Activated T-helper 1 cell treated with anti-CD3 and anti-CD28 coated beads, Interleukin-12 subunit alpha, Interleukin-12 subunit beta, Interleukin-2, Interleukin-4 antibody, amounts not matched to agents 30 ng/mL and 10 ng/mL and 1 ng/mL, durations not matched to agents 14 hours and 24 hours and 36 hours (primary cell): ENCODE measurements at places on chromosomes 1 and 21. TPM values are rescaled to one million over a fixed set of nuclear protein-coding genes. Genes with fewer than 3 reads are reported as not detected.

Gene APOBEC4
- not detected in 2 replicates for total RNA-seq

GRCh38 chr1:18886003-18886335 is 16.4 kb downstream of the ALDH4A1 start:
- DNase-seq = no peak
- H3K27ac ChIP-seq = no peak overlapping the region
- no peaks in the 10 kb centered on the region for H3K36me3 ChIP-seq

DNA sequence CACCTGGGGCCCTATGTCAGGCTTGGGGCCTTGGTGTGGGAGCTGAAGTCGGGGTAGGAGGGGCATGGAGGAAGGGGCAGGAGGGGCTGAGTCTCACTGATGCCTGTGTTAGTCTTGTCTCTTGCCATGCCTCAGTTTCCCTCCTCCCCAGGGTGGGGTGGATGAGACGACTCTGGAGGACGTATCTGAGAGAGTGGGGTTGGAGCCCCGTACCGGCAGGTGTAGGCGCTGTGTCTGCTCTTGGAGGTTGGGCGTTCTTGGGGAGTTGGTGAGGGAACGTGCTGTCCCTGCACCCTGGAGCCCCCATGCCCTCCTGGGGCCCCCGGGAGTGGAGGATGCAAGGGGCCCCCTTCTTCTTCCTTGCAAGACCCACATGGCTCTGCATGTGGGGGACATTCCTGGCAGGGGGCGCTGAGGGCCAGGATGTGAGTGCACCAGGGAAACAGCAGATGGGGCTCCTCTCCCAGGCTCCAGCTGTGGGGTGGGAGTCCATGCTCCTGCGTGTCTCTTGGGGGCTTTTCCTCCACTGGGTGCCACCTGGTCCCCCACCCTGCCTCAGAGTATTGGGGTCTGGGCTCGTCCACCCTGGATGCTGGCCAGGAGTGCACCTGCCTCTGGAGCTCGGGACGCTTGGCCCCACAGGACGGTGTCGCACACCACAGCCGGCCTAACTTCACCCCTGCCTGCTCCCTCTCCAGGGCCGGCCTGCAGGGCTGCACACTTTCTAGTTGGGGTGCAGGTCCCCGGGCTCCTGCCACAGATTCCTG is 1.4 kb upstream of the TNFRSF14 start:
- H3K4me1 ChIP-seq = peaks cover 18% of the 10 kb centered on the region
- H3K4me3 ChIP-seq = peak overlapping the region; percentile 88
- DNase-seq = peak; percentile 41
- no peaks in the 10 kb centered on the region for H3K27me3 ChIP-seq
- peaks cover 14% of the 10 kb centered on the region for H3K36me3 ChIP-seq

Gene COL24A1
- total RNA-seq = 0.05 TPM in 1 of 2 replicates, not detected in the other

GRCh38 chr1:17621691-17622090 is 82.2 kb downstream of the ARHGEF10L start:
- H3K4me3 ChIP-seq = no peak overlapping the region
- H3K27ac ChIP-seq = no peak overlapping the region
- no peaks in the 10 kb centered on the region for H3K27me3 ChIP-seq
- H3K36me3 ChIP-seq = no peaks in the 10 kb centered on the region

- peak; percentile 74 for DNase-seq
- no peaks in the 10 kb centered on the region for H3K36me3 ChIP-seq
- peak overlapping the region; percentile 56 for H3K27ac ChIP-seq
- peaks cover 29% of the 10 kb centered on the region for H3K27me3 ChIP-seq
- peaks cover 17% of the 10 kb centered on the region for H3K4me1 ChIP-seq
These were observed 9.8 kb downstream of the SLC30A2 start for GRCh38 chr1:26035959-26036755.

Gene SLC44A3
- not detected in 2 replicates for total RNA-seq

Gene C1orf94
- not detected in 2 replicates for total RNA-seq

Gene KCTD3
- 4.7 and 5.5 TPM in 2 replicates for total RNA-seq

- no peak overlapping the region for H3K4me3 ChIP-seq
- H3K27ac ChIP-seq = no peak overlapping the region
- H3K4me1 ChIP-seq = peaks cover 5% of the 10 kb centered on the region
- no peak for DNase-seq
- no peaks in the 10 kb centered on the region for H3K36me3 ChIP-seq
These were observed 10.9 kb upstream of the PRELP start for GRCh38 chr1:203464743-203465142.

DNA sequence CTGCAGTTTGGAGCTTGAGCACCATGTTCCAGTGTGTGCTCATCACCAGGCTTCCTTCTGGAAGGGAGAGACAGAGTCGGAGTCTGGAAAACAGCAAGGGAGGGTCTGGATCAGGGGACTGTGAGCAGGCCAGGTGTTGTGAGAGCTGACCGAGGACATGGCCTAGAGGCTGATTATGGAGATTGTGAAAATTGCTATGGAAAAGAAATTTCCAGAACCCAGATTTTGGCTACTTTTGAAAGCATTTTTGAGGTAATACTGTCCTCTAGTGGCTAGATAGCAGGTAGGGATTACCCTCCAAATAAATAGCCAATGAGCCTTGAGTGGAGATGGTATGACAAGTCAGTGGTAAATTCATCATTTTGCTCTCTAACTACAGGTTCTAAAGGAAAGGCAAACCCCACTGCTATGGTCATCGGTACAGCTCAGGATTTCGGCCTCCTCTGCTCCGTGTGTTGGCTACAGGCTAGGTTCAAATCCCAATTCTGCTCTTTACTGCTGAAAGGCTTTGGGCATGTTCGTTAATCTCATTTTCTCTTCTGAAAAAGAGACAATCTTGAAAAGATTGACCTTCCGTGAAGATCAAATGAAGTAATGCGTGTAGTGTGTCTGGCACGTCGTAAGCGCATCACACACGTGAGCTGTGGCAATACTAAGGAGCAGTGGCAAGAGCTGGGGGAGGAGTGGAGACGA is 1.0 kb upstream of the HAO2 start:
- H3K4me1 ChIP-seq = no peaks in the 10 kb centered on the region
- H3K36me3 ChIP-seq = no peaks in the 10 kb centered on the region
- no peak overlapping the region for H3K27ac ChIP-seq

GRCh38 chr1:203860396-203861025 is 888 bp upstream of the SNRPE start:
- peak overlapping the region; percentile 100 for H3K4me3 ChIP-seq
- peaks cover 25% of the 10 kb centered on the region for H3K4me1 ChIP-seq
- H3K27me3 ChIP-seq = no peaks in the 10 kb centered on the region

DNA sequence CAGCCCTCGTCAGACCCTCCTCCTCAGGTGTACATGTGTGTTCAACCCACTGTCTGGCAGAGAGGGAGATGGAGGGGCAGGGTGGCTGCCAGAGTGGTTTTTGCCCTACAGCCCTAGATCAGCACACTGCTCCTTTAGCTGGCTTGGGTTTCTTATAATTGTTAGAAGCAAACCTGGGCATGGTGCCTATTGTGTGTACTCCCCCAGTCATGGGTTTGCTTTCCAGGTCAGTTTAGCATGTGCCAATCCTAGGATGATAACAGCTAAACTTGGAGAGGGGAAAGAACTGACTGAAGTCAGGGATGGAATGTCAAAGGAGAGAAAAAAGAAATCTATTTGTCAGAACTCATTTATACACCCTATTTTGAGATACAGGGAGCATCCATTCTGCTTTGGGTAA is 63.3 kb downstream of the UCK2 start:
- H3K27me3 ChIP-seq = no peaks in the 10 kb centered on the region
- H3K4me1 ChIP-seq = peaks cover 17% of the 10 kb centered on the region
- no peak overlapping the region for H3K4me3 ChIP-seq
- H3K36me3 ChIP-seq = peaks cover 18% of the 10 kb centered on the region
- DNase-seq = no peak

DNA sequence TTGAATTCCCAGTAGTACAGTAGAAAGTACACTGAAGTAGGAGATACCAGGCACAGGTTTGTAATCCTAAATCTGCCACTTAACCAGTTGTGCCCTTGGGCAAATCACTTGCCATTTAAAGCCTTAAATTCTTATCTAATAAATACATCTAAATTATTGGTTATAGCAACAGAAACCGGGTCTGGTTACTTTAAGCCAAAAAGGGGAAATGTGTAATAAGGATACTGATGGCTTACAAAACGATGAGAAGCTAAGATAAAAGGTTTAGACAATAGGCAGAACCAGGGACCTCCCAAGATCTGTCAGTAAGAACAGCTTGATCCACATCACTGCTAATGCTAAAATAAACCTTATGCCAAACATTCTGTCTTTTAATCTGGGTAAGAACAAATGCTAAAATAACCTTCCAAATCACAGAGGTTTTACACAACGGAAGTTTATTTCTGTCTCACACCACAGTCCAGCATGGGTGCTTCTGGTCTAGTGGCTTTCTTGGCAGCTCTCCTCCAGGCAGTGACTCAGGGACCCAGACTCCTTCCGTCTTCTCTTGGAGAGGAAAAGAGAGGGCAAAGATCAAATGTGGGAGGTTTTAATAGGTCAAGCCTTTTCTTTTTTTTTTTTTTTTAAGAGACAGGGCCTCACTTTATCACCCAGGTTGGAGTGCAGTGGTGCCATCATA is 16.5 kb upstream of the ZMYM1 start:
- H3K27ac ChIP-seq = no peak overlapping the region
- H3K27me3 ChIP-seq = peaks cover 8% of the 10 kb centered on the region
- no peaks in the 10 kb centered on the region for H3K36me3 ChIP-seq
- DNase-seq = no peak
- peaks cover 5% of the 10 kb centered on the region for H3K4me1 ChIP-seq
- no peak overlapping the region for H3K4me3 ChIP-seq

GRCh38 chr21:32516756-32517649 is 68.3 kb downstream of the TCP10L start:
- H3K27ac ChIP-seq = no peak overlapping the region
- DNase-seq = no peak
- H3K27me3 ChIP-seq = peaks cover 1% of the 10 kb centered on the region
- no peaks in the 10 kb centered on the region for H3K4me1 ChIP-seq
- no peak overlapping the region for H3K4me3 ChIP-seq
